ENCODE measurements at places on chromosomes 2 and 18.

DNA sequence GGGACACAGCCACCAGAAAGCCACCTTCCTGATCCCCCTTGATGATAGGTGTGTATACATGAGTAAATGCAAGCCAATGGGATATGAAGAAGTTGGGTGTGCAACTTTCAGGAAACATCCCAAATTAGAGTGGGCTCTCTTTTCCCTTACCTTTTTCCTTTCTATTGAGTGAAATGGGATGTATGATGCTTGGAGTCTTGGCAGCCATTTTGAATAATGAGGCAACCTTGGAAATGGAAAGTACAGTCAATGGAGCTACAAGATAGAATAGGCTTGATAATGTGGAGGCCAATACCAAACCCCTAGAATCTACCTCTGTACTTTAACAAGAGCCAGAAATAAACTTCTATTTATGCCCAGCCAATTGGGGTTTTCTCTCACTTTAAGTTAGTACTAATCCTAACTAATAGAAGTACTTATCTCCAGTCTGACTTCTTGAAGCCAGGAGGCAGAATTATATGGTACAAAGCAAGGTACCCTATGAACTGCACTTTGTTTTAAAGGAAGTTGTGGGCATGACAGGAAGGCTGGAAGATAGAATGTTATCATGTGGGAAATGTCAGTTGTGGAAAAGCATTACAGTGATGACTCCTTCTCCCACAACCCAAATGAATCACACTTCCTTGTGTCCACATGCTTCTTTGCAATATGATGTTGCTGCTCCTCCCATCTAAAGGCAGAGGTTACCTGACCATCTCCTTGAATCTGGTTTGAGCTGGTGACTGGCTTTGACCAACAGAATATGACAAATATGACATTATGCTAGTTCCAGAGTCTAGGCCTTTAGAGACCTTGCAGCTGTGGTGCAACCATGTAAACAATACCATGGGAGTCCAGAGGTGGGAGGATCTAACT, 12.9 kb upstream of the NABP1 start:
- peak; percentile 73 for DNase-seq

GRCh38 chr2:217060951-217061547, 201.2 kb upstream of the TNP1 start:
- DNase-seq = no peak

GRCh38 chr18:79577451-79578395, 101.9 kb upstream of the CTDP1 start:
- DNase-seq = no peak

- peak; percentile 57 for DNase-seq
Observed at GRCh38 chr2:179686718-179687342, 174.6 kb downstream of the ZNF385B start.

GRCh38 chr2:1313240-1313924, 99.9 kb upstream of the TPO start:
- no peak for DNase-seq

DNA sequence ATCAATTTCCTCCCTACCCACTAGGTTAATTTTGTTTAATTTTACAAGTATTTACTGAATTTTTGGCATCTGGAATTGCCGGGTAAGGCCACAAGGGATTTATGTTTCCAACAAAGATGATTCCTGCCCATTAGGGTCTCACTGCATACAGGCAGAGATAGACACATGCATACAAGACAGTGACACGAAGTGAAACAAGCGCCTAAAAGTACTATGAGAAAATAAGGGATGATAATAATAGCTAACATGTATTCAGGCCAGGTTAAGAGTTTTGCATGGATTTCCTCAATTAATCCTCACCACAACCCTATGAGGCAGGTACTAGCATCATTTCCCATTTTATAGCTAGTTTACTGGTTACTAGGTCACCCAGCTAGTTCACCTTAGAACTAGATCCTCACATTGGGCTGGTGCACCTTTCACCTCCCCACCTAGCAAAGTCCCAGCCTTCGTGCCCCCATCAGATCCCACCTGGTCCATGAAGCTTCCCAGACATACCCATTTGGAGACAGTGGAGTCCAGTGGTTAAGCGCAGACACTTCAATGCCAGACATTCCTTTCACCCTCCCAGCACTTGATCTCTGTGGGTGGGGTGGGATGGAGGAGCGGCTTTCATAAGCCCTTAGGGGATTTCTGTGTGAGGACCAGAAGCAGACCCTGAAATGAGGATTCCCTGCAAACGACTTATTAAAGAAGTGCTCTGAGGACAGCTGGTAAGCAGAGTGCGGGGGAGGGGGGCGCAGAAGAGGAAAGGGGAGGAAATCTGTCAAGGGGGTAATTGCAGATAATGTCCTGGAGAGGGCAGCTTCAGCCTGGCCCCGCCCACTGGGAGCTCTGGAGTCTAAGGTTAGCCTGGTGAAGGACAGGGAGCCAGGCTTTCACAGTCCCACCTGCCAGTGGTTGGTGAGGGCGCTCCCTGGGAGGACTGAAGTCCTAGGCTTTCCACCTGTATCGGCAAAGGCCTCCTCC, 5.8 kb upstream of the DGUOK start:
- peak; percentile 32 for DNase-seq

GRCh38 chr2:239153806-239154591, 246.8 kb downstream of the HDAC4 start:
- no peak for DNase-seq

DNA sequence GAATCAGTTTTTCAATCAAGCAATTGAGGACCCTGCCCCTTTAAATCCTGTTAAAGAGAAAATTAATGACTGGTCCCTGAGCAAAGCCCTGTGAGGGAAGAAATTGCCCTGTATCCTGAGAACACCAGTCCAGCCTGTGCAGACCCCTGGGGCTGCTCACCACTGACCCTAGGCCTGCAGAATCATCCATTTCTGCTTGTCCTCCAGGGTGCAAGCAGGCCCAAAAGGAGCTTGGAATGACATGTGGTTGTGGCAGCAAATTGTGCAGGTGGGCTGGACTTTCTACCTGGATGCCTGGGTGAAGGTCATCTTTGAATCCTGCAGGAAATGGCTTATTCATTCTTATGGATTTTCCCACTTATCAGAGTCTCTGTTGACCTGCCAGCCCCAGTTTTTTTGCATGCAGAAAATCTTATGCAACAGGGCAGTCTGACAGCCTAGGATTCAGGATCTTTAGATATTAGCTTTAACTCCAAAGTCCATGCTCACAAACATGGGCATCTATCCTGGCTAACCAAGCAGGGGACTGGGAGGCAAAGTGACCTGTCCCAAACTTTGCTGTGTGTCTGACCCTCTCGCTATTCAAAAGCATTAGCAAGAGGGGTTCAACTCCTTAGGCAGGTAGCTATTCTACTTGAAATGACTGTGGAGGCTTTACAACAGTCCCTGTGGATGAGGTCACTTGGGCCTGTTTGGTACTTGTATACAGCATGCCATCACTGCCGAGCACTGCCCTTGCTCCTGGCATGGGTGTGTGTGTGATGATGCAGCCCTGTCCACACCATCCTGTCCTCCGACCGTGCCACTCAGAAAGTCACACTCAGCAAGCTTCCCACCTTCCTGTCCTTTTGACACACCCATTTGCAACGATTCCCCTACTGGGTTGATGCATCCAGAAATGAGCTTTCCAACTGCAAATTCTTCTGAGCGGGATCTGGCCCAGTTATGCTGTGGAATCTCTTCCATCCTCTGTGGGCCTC, 85.3 kb downstream of the CAPN13 start:
- DNase-seq = no peak

DNA sequence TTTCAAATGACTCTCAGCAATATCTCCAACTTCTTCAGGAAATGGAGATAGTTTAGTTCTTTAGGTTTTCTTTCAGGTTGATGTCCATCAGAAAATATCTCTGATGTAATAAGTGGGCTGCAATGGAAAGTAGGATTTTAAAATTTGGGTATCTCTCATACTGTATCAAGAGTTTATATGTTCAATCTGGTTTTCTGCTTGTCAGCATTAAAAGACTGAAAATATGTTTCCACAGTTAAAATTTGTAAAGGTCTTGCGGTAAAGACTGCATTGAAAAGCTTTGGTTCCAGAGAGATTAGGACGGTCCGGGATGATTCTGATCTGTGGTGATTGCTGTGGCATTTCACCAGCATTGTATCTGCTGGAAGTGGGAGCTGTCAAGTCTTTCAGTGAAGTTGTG, 83.2 kb downstream of the LYPD1 start:
- DNase-seq = no peak

GRCh38 chr2:8216397-8216796, 465.5 kb upstream of the ID2 start:
- no peak for DNase-seq

Data from EL (cell line).